ENCODE measurements at places on chromosomes 7 and 10.
A peak's percentile ranks its signal among the peaks of the same experiment; 100 is the strongest.

- DNase-seq, result no peak
Observed at GRCh38 chr10:97520978-97521761, 22.4 kb downstream of the UBTD1 start.

GRCh38 chr7:105800849-105801534 is 75.4 kb downstream of the ATXN7L1 start:
- no peak for DNase-seq

- no peak for DNase-seq
Observed at GRCh38 chr7:13797545-13797944, 191.9 kb downstream of the ETV1 start.

GRCh38 chr7:103525937-103526336 is 79.9 kb upstream of the SLC26A5 start:
- no peak for DNase-seq

GRCh38 chr10:79292891-79293746 is 54.1 kb upstream of the PPIF start:
- DNase-seq, result no peak

DNA sequence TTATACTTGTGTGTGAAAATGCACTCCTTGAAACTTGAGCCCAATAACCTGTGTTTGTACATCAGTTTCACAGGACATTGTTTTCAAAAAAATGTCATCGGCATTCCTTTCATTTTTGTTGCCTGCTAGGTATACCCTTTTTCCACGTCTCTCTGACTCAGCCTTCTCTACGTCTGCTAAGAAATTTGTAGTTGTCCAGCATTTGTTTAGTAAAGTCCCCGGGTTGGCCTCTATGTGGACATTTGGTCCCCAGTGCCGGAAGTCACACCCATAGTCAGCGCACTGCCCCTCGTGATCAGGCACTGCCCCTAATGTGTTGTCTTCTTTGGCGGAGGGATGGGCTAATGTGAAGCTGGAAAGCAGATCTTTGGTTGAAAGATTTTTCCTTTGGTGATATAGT is 222.3 kb downstream of the LRMDA start:
- no peak for DNase-seq

GRCh38 chr7:48427671-48428070 is 256.4 kb downstream of the ABCA13 start:
- DNase-seq, result no peak

DNA sequence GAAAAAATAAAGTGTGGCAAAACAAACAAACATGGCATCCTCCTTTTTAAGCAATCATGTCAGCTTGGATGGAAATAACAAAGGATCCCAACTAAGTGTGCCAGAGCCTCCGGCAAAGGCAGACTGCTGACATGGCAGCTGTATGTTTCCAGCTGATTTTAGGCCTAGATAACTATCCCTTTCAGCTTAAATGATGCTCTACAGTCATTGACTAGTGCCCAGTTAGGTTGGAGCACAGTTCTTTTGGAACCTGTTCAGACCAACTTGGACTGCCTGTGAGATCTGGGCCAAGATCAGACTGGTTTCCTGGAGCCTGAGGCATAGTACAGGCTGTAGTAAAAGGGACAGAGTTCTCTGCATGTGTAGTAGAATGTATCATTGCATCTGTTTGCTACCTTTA is 128.7 kb downstream of the DYNC1I1 start:
- DNase-seq, result no peak

DNA sequence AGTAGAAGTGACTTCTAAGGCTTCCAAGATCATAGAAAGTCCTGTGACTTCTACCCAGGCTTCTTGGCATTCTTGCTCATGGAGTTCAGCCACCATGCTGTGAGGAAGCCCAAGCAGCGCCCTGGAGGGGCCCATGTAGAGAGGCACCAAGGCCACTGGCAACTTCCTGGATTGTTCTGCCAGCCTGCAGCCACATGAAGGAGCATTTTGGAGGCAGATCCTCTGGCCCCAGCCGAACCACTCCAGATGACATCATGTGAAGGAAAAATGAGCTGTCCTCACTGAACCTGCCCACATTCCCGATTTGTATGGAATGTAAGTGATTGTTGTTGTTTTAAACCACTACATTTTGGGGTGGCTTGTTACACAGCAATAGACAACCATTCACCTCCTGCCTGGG is 51.5 kb upstream of the MNX1 start:
- DNase-seq, result no peak

DNA sequence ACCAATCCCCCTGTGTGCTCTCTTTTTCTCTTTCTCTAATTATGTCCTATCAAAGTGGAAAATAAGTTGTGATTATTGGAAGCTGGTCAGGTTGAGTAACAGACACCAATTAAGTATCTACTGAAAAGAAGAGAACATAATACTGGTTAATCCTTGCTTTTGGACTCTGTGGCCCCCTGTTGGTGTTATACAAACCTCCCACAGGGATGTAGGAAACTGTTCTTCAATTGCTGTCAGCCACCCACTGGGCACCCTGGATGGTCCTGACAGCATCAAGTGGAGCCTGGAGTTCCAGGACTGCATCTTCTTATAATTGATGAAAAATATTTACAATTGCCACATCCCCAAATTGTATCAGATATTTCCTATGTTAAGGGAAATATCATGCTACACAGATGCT is 939.7 kb downstream of the KCNMA1 start:
- DNase-seq, result no peak

GRCh38 chr10:82564353-82565196 is 689.6 kb downstream of the NRG3 start:
- peak; percentile 80 for DNase-seq

DNA sequence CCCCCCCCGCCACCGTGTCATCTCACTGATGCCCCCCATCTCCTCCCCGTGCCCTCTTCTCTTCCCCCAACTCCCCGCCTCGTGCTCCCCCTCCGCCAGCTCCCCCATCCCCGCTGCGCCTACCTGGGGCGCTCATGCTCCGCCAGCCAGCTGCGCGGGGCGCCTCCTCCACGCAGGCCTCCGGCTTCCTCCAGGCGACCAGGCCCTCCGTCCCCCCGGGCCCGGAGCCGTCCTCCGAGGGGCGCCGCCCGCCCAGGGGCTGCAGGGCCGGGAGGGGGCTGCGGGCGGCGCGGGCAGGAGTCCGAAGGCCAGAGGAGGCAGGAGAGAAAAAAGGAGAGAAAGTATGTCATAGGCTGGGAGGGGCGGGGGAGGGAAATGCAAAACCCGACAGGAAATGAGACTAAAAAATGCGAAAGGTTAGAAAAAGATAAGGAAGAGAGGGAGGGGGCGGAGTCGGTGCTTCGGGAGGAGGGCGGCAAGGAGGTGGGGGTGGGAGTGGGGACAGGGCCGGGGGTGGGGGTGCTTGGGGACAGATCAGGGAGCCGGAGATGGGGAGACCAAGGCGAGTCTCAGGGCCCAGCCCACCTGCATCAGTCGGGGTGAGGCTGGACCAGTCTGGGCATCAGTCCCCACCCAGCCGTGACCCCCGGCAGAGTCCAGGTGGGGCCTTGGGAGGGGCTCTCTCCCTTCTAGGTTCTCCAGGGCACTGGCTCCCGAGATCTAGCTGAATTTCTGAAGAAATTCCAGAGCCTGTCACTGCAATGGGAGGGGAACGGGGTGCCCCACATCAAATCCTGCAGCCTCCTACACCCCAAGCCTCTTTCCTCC is at the start of gene CARD11:
TSS of gene CARD11 (minus strand) at position 324 of the 828 bp plus-strand sequence. CDS start 85,361 bp downstream, outside the sequence.
- DNase-seq, result no peak

DNA sequence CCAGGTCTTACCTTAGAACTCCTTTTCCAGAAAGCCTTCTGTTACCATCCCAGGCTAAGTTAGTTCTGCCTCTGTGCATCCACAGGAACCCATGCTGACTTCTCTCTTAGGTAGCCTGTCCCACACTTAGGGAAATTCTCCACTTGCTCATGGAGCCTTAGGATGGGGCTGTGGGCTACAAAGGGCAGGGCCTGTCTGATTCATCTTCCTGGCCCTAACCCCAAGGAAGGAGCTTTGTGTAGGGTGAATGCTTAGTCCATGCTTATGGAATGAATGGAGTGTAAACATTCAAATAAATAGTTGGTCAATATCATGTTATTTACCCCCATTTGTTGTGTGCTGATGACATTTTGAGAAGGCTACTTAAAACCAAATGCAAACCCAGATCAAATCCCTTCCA is 54.7 kb downstream of the EMX2 start:
- DNase-seq, result no peak

DNA sequence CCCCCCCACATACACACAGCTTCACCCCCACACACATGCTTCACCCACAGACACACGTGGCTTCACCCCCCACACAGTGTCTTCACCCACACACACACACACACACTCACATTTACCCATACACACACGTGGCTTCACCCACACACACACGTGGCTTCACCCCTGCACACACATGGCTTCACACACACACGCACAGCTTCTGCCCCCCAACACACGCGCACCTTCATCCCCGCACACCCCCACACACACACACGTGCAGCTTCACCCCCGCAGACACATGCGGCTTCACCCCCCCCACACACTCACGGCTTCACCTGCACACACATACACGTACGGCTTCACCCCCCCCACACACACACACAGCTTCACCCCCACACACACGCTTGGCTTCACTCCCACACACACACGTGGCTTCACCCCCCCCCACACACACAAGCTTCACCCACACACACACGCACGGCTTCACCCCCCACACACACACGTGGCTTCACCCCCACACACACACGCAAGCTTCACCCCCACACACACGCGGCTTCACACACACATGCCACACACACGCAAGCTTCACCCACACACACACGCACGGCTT is 82.4 kb downstream of the NKX6-2 start:
- DNase-seq, result no peak

- DNase-seq, result no peak
Observed at GRCh38 chr10:79023240-79024162, 45.3 kb upstream of the ZMIZ1 start.

- no peak for DNase-seq
Observed at GRCh38 chr7:82501346-82501745, 57.8 kb upstream of the CACNA2D1 start.

DNA sequence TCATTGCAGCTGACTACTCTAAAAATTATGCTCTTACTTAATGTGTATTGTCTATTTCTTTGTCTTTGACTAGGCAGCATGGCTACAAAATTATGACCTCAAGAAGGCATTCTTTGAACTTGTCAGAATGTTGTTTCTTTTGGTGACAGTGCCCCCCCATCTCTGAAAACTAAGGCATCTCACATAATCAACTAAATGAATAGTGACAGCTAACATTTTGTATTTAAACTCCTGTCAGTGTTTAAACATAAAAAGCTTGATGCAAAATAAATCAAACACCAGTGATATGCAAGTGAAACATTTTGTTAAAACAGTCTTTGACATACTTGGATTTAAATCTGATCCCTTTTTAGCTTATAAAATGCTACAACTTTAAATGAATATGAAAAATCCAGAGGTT is 233.5 kb downstream of the FOXP2 start:
- no peak for DNase-seq

GRCh38 chr7:89500084-89500483 is 654.2 kb upstream of the STEAP1 start:
- no peak for DNase-seq

Measured in A549 (cell line).